CD4-positive, alpha-beta T cell treated with Interleukin-17A for 1 hour (primary cell): ENCODE measurements at places on chromosomes 6 and 20.

- no peak for DNase-seq
Observed at GRCh38 chr20:38764567-38765318, 16.5 kb downstream of the ACTR5 start.

DNA sequence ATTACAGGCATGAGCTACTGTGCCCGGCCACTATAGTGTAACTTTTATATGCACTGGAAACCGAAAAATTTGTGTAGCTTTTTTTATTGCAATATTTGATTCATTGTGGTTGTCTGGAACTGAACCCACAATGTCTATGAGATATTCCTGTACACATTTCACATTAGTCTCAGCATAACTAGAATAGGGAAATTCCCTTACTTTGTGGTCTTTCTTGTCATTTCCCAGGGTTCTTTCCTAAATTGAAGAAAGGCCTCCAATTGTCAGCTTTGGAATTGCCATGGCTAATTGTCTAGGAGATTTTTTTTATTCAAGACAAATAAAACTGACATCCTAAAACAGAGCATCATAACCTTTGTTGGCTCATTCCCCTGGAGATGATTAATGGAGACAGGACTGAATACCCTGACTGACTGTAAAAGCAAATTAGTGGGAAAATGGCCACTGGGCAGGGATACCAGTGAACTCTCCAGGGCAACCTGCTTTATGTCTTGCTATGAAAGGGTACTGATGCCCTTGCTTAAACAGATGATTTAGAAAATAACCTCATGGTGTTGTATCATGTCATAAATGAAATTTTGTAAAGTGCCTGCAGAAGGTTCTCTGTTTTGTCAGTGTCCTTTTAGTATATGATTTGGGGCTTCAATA lies 576.9 kb downstream of the RFPL4B start:
- DNase-seq, result no peak

- no peak for DNase-seq
Observed at GRCh38 chr6:16004934-16005679, 123.8 kb upstream of the MYLIP start.

GRCh38 chr6:8059129-8059528 lies 5.1 kb downstream of the BLOC1S5 start:
- peak; percentile 18 for DNase-seq

- no peak for DNase-seq
Observed at GRCh38 chr6:169865346-169866139, 114.1 kb downstream of the ERMARD start.

GRCh38 chr6:134374491-134375219 lies 56.7 kb upstream of the SGK1 start:
- no peak for DNase-seq
